Tongue (tissue), 3 donors: ENCODE measurements at places on chromosomes 7 and 10.
A peak's percentile ranks its signal among the peaks of the same experiment; 100 is the strongest.

GRCh38 chr10:114618722-114619121, 39.4 kb downstream of the ABLIM1 start:
- no peak for DNase-seq

- DNase-seq, result no peak
These were observed 185.8 kb downstream of the RELN start for GRCh38 chr7:103803631-103804030.

- peak; percentile 68 for DNase-seq
These were observed 36.6 kb downstream of the ATRNL1 start for GRCh38 chr10:115129752-115130151.

DNA sequence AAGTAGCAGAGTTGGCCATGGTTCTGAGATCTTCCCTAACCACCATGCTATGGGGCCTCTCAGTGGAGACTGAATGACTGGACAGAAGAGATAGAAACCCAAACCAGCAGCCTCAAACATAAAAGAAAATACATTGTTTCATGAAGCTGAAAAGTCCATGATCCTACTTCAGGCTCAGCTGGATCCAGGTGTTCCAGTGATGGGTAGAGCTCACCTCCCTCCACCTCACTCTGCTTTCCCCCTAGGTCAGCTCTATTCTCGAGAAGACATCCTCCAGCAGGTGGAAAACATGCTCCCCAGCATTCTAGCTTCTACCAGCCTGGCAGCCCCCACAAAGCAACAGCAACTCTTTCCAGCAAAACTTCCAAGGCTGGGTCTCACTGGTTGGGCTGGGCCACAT, 132.1 kb downstream of the OAT start:
- DNase-seq, result no peak

- DNase-seq, result no peak
These were observed 60.4 kb downstream of the LRRC17 start for GRCh38 chr7:102973096-102973802.

DNA sequence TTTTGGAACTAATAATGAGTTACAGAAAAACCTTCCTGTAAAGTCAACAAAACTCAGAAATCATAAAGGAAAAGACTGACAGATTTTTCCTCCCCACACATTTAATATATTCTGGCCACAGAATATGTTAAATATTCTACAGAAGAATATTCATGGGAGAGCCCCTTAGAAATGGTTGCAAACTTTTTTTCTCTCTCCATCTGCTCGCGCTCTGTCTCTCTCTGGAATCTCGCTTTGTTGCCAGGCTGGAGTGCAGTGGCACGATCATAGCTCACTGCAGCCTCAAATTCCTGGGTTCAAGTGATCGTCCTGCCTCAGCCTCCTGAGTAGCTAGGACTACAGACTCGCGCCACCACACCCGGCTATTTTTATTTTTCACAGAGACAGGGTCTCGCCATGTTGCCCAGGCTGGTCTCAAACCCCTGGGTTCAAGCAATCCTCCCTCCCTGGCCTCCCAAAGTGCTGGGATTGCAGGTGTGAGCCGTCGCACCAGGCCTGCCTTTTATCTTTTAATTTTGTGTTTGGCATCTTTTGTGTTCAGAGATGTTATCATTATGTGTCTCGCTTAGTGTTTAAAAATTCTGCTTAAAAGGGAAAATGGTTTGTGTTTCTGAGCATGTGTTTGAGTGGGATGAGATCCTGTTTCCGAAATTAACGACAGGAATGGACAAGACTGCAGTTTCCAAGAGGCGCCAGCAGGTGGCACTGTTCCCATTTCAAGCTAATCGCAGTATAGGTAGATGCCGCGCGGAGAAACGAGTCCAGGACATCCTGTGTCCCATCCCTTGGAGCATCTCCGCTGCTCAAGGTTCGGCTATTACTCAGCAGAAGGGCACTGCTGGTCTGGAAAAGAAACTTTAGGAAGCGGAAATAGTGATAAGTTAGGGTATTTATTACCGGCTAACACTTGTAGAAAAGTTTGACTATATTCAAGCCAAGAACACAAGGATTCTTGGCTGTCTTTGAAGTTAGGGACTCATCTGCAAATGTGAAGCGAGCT, 23.1 kb upstream of the ST7 start:
- peak; percentile 91 for DNase-seq

- no peak for DNase-seq
These were observed 294.3 kb downstream of the BBS9 start for GRCh38 chr7:33423646-33424020.

DNA sequence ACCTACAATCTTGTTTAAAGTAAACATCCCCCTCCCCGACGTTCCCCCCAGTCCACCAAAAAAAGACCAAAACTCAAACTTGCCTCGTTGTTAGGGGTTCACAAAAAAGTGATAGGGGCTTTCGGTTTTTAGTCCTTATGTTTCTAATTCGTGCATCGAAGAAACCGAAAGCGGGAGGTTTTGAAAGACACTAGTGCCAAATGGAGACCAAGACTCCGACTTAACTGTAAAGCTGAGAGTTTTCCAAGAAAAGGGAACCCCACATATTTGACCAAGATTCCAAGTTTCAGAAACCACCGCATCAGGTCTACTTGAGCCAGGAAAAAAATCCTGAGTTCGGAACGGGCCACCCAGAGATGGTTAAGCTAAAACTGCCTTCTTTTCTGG, 534 bp downstream of the PSMA2 start:
- DNase-seq, result peak; percentile 25

DNA sequence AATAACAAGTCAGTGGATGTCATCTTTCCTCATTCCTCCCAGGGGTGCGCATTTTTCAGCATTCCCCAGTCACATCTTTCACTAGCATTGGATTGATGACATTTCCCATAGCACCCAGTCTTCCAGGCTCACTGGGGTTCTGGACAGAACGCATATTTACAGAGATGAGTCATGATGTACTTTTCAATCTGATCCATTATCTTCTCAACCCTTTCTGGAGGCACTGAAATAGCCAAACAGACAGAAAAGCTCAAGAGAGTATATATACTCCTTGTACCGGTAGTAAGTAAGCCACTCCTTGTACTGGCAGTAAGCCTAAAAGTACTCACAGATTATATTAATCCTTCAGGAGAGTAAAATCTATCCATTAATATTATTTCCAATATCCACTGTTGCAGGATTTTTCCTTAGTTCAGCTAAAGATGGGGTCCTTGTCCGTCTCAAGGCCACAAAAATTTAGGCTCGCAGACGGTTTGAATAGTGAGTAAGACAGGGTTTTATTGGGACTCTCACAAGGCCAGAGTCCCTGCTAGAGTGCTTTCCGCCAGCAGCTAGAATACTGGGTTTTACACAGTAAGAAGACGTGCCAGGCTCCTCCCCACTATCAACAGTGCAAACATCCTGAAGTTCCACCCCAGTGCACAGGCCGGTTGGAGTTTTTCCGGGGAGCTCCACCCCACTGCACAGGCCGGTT, 60.8 kb downstream of the MDH2 start:
- peak; percentile 6 for DNase-seq
